NCI-H345 (cell line): ENCODE measurements at places on chromosomes 5 and 9.

DNA sequence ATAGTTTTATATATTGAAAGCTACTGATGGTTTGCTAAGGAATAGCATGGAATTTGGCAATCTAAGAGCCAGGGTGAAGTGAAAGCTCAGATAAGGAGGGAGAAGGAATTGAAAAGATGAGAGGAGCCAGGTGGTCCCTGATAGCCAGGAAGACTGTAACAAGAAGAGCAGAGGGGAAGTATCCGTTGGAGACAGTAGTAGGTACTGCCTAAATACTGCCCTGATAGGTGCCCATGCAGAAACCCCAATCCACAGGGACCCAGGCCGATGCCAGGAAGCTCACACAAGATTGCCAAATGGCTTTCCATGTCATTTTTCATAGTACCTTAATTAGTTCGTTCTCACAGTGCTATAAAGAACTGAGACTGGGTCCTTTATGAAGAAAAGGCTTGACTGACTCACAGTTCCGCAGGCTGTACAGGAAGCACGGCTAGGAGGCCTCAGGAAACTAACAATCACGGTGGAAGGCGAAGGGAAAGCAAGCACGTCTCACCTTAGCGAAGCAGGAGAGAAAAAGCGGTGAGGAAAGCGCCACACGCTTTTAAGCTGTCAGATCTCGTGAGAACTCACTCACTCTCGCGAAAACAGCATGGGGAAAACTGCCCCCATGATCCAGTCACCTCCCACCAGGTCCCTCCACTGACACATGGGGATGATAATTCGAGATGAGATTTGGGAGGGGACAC, 13.0 kb downstream of the ACTL7B start:
- no peak for DNase-seq

- DNase-seq, result no peak
These were observed 52.0 kb upstream of the NTRK2 start for GRCh38 chr9:84617411-84618029.

GRCh38 chr5:158525663-158526062, 574.1 kb downstream of the EBF1 start:
- no peak for DNase-seq

GRCh38 chr9:127185931-127186781, 63.7 kb upstream of the ANGPTL2 start:
- DNase-seq, result no peak

DNA sequence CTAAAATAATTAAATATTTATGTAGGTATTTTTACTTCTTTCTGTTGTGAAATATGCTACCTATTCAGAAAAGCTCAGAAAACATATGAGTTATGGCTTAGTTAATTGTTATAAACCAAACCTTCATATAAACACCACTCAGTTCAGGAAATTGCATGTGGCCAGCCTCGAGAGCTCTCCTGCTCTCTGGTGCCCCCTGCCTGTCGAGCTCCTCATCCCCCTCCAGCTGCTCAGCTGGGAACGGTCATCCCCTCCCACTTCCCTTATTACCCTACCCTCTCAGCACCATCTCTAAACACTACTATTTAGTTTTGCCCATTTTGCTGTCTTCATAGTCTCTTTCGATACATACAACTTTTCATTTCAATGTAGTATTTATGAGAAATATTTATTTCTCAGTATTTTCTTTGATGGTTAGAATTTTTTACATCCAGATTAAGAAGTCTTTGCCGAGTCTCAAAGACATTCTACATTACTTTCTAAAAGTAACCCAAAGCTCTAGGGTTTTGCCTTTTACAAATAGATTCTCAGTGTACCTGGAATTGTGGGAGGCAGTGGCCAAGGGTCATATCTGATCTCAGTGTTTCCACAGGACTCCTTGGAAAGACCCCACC, 51.2 kb upstream of the SEMA4D start:
- DNase-seq, result peak; percentile 54

GRCh38 chr9:110303133-110303532, 34.5 kb downstream of the TXNDC8 start:
- DNase-seq, result no peak

DNA sequence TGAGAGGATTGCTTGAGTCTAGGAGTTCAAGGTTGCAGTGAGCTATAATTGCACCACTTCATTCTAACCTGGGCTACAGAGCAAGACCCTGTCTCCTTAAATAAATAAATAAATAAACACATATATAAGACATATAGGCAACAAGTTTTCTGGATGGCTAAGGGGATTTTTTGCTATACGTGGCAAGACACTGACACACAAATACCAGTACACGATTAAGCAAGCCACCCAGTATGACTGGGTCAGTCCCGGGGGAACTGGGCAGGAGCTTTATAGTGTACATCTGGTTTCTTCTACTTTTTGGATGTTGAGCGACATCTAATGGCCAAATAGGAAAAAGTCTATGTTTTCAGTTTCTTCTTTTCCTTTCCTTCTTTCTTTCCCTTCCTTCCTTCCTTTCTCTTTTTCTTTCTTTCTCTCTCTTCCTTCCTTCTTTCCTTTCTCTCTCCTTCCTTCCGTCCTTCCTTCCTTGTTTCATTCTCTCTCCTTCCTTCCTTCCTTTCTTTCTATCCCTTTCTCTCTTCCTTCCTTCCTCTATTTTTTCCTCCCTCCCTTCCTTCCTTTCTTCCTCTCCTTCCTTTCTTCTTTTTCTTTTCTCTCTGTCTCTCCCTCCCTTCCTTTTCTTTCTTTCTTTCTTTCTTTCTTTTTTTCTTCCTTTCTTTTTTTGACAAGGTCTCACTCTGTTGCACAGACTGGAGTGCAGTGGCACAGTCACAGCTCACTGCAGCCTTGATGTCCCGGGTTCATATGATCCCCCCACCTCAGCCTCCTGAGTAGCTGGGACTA, 47.0 kb upstream of the PLIN2 start:
- DNase-seq, result peak; percentile 69

GRCh38 chr9:19976226-19976625, 187.4 kb upstream of the SLC24A2 start:
- no peak for DNase-seq

GRCh38 chr5:172569861-172570558, 71.1 kb upstream of the NEURL1B start:
- DNase-seq, result no peak

DNA sequence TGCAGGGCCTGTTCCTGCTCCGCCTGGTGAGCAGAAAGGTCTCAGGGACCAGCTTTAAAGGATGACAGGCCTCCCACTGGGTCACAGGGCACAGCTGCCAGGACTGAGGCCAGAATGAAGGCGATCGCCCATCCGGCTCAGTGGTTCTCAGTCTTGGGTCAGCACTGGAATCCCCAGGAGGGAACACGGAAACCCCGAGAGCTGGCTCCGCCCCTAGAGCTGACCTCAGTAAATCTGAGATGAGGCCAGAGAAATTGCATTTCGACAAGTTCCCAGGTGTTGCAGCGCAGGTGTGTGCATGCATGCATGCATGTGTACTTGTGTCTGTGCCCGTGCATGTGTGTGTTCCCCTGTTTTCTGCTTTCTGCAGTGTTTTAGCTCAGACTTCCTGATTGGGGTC, 47.2 kb upstream of the KCNMB1 start:
- DNase-seq, result no peak

- no peak for DNase-seq
These were observed 102.5 kb upstream of the FCN2 start for GRCh38 chr9:134778156-134778555.

DNA sequence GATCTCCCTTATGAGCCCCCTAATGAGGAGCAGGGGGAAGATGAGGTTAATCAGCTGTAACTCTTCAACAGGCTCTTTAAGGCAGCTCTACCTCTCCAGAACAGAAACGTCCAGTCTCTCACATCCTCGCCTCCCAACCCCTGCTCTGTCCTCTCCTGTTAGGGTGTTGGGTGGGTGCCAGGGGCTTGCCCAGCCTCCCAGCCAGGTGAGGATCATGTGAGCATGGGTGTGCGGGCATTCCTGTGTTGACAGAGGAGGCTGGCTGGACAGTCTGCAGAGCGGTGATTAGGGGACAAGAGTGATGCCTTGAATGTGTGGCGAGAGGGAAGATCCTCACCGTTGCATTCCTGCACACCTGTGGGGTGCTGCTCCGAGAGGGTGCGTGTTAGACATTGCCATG, 51.7 kb downstream of the CCDC180 start:
- DNase-seq, result no peak

GRCh38 chr9:69657269-69657668, 14.9 kb downstream of the APBA1 start:
- no peak for DNase-seq

DNA sequence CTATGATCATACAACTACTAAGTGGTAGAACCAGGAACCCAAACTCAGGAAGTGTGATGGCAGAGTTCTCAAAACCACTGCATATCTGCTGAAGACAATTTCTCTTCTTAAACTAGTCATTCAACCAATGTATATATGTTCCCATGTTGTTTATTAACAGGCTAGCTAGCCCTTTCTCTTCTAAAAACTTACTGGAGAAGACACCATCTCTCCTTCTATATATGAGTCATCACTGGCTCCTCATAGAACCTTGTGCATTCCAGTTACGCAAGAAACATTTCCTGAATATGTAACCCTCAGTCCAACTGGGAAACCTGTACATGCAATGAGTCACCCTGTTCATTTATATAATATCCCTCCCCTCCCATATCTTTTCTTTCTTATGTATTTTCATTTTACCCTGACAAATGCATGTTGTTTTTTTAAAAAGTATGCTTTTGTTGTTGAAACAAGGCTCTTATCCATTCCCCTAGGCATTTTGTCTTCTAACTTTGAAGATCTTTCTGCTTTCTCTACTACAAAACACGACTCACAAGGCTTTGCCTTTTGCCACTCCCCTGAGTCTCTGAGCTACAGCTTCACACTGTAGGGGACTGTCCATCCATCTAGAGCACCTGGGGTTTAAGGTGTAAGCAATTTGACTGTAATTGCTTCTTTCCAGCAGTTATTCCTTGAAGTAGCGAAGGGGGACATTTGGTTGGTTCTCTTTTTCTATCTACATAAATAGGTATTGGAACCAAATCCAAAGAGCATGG, 119.5 kb downstream of the ANXA1 start:
- DNase-seq, result no peak

DNA sequence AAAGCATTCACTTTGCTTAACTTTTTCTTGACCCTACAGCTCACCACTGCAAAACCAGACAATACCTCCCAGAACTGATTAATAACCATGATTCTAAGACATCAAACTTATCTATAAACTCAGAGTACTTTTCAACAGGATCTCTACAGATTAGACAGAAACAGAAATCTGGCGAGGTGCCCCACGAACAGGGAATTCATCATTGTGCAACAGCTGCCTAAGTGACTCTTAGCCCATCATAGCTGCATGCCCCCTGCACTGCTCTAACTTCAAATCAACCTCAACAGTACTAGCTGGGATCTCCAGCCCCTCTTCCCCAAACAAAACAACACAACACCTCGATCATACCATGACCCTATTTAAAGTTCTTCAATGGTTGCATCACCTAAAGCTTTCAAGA, 16.1 kb upstream of the COL23A1 start:
- DNase-seq, result no peak

GRCh38 chr5:10592601-10593000, 28.7 kb downstream of the ANKRD33B start:
- DNase-seq, result no peak

- no peak for DNase-seq
These were observed 20.5 kb upstream of the MEIKIN start for GRCh38 chr5:131965826-131966415.

GRCh38 chr5:33725806-33726205, 166.0 kb downstream of the ADAMTS12 start:
- no peak for DNase-seq

GRCh38 chr9:79134654-79135053, 437.1 kb upstream of the TLE4 start:
- peak; percentile 15 for DNase-seq

- DNase-seq, result no peak
These were observed 62.8 kb upstream of the ZFAND5 start for GRCh38 chr9:72427801-72428200.

GRCh38 chr9:92378865-92379560, 25.4 kb downstream of the OGN start:
- DNase-seq, result peak; percentile 15

- no peak for DNase-seq
These were observed 2.1 kb upstream of the UGT3A2 start for GRCh38 chr5:36068751-36069281.

DNA sequence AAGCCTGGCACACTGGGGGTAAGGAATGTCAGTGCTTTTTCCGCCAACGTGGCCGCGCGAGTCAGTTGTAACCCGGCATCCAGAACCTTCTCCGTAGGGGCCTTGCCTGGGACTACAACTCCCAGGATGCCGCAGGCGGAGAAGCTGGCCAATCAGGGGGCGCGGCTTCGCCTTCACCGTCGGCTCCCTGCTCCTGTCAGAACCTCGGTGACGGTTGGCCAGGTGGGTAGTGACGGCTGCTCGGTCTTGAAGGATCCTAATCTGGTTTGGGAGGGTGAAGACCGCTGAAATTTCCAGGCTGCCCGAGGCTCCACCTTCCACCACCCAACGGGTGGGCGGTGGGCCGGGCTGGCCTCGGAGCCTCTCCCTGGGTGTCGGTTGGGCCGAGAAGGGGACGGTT, at the start of gene C5orf58:
C5orf58 (plus strand) TSS at position 200 of the 400 bp plus-strand sequence. CDS start 1,992 bp downstream, outside the sequence.
- no peak for DNase-seq

DNA sequence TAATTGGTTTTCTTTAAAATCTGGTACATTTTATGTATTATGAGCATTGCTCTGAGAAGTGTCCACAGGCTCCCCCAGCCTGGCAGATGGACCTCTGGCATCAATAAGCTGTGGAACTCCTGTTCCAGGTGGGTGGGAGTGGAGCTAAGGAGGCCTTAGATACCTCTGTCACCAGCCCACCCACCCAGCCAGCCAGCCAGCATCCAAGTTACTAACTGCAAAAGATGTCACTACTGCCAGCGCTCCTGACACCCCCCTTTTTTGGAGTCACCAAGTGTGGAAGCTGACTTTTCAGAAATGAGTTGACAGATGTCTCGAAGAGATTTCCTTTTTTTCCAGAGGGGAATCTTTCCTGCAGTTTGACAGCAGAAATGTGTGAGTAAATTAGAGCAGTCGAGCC, 111.2 kb downstream of the GALNT10 start:
- no peak for DNase-seq

DNA sequence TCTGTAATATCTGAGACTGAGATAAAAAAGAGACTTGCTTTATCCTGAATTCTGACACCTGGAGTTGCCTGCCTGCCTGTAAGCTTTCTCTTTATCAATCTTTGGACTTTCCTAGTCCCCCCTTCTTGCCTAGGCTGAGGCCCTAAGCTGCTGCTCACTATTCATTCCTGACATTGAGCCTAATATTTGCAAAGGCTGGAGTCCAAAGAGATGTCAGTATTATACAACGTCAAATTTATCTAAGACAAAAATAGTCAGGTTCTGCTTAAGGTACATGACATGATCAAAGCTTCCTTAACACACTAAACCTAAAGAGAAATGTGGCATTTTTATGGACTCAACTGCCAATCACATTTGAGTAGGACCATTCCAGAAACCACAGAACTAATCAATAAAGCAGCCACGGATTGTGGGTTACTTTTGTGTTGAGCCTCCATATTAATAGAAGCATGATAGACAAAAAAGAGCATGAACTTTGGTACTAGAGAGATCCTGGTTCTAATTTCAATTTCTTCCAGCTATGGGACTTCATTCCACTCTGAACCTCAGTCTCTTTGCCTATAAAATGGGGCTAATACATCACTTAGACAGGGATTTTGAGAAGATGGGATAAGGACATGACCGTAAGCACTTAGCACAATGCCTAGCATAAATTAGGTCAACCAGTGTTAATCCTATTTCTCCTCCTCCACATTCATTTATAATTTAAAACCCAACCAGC, 56.1 kb downstream of the IL33 start:
- DNase-seq, result no peak

- no peak for DNase-seq
These were observed 87.6 kb downstream of the PIK3R1 start for GRCh38 chr5:68303038-68303738.

- peak; percentile 67 for DNase-seq
These were observed 107.5 kb upstream of the TLR4 start for GRCh38 chr9:117596678-117597077.
